ENCODE measurements at places on chromosomes 12 and 14.

GRCh38 chr14:96554315-96554910 lies 52.2 kb downstream of the PAPOLA start:
- DNase-seq: no peak

- DNase-seq: no peak
These were observed 767 bp upstream of the CCNT1 start for GRCh38 chr12:48717252-48717695.

GRCh38 chr14:91872011-91872501 lies 4.7 kb upstream of the TC2N start:
- no peak for DNase-seq

- DNase-seq: no peak
These were observed 1.2 kb downstream of the ANO4 start for GRCh38 chr12:100795800-100796179.

DNA sequence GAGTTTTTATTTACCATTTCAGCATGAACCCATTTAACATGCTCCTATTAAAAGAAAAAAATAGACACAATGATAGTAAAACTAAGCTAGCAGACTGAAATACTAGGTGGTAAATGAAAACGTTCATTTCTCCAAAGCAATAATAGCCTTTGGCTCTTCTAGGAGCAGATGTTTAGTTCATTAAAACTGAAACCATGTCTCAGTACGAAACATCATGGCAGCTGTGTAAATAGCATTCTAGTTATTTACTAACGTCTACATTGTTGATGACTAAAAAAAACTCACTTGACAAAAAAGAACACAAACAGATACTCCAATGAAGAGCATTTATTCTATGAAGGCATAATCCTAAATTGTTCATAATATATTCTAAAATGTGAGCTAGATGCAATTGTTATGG lies 17.9 kb downstream of the RECQL start:
- DNase-seq: no peak

GRCh38 chr12:48351022-48351708 lies 446 bp upstream of the ZNF641 start:
- peak; percentile 77 for DNase-seq

DNA sequence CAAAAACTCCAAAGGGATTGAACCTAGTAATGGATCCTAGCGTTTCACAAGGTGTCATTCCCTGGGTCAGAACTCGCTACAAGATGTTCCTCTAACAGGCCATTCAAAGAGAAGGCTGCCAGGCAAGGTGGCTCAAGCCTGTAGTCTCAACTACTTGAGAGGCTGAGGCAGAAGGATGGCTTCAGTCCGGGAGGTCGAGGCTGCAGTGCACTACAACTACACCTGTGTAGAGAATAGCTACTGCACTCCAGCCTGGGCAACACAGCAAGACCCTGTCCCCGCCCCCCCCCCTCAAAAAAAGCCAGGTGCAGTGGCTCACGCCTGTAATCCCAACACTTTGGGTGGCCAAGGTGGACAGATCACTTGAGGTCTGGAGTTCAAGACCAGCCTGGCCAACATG lies 14.4 kb downstream of the PPTC7 start:
- DNase-seq: no peak

DNA sequence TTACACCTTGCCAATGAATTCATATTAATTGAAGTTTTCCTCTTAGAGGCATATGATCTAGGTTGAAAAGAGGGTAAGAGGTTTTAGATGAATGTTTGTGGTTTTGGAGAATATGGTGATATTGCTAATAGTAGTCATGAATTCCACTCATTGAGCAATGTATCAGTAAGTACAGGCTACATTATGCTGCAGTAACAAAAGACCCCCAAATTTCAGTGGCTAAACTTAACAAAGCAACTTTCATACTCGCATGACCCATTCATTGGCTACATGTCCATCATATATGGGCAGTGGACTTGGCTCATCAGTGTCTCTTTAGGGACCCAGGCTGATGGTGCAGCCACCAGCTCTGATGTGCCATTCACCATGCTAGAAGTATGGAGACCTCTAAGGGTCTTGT lies 196.6 kb upstream of the MYL2 start:
- no peak for DNase-seq

GRCh38 chr14:106729551-106729950 lies 1203.2 kb downstream of the TMEM121 start:
- DNase-seq: no peak

DNA sequence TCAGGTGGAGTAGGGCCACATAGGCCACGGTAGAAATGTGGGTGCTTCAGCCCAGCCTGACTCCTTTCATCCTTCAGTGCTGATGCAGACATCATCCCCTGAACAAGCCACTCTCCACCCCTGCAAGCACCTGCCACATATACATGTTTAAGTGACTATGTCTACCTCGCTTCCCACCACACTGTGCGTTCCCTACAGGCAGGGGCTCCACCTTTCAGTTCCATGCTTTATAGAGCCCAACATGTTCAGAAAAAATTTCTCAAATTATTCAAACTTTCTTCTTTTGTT lies 11.6 kb downstream of the SLC7A7 start:
- no peak for DNase-seq

GRCh38 chr12:14567351-14568162 lies at the start of gene PLBD1:
PLBD1 (minus strand) TSS chr12:14567883; CDS start chr12:14567696, 187 bp downstream.
- no peak for DNase-seq

DNA sequence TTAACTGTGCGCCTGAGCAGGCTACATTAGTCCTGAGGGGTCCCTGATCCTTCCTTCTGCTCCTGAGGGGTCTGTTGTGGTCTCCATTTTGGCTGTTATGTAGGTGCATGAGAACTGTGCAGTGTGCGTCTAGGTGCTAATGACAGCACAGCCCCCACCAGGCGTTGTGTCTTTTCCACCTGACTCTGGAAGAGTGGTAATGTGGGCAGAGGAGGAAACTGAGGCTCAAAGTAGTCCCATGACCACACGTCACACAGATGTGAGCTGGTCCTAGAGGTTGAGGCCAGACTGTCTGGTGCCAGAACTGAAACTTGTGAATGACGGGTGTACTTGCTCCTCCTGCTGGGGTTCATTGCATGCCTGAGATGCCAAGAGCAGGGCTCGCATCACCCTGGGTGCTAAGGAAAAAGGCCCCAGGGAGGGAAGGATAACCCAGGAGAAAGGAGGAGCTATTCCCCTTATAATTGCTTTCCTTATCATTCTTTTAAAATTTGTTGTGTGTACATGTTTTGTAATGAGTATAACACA lies 111.8 kb downstream of the SLC25A47 start:
- DNase-seq: no peak

DNA sequence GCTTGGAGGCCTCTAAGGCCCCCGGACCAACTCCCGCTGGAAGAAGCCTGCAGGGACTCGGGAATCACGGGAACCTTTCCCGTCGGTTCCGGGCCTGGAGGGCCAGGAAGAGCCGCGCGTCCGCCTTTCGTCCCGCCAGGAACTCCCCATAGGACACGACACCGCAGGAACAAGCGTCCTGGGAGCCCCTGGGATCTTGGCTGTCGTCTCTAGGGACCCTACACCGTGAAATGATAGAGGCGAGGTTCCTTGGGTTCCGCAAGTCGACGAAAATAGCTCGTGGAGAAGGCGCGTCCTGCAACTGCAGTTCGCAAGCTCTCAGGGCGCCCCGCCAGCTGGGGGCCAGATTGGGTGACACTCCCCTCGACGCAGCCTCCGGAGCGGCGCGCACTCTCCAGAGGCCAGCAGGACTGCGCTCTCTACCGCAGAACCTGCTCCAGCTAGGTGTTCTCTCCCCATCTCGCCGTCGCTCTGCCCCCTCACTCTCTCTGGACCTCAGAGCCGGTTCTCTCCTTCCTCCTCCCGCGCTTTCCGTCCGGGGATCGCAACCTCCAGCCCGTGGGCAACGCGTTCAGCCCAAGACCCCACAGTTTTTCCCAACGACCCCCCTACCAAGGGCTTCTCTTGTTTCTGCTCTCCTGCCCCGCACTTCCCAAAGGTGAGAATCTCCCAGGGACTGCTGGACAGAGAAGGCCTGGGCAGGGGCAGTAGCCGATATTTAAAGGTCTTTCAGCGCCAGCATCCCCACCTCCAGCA lies 776 bp downstream of the BMP4 start:
- no peak for DNase-seq

- DNase-seq: no peak
These were observed 61.5 kb downstream of the DUSP16 start for GRCh38 chr12:12501121-12501520.

DNA sequence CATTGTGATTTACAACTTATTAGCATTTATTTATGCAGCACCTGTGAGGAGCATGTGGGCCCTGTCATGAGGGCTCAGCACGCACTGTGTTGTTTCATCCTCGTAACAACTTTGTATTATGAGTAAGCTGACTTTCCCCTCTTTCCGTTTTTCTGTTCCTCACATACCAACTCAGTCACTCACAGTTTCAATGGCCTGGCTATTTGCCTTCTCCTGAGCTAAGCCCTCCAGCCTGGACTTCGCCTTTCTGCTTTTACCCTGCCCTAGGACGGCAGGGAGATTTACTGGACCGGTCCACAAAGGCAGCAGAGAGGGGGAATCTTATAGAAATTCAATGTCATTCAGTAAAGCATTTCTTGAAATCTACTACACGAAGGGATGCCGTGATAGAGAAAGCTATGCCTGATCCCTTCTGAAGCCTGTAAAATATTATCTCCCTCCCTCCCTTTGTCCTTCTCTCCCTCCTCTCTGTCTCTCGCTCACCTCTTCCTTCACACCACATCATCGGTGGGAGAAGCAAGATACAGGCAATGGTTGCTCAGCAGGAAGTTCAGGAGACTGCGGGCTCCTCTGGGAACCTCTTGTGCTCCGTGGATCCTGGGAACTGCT lies 219.2 kb upstream of the TBX3 start:
- DNase-seq: no peak

DNA sequence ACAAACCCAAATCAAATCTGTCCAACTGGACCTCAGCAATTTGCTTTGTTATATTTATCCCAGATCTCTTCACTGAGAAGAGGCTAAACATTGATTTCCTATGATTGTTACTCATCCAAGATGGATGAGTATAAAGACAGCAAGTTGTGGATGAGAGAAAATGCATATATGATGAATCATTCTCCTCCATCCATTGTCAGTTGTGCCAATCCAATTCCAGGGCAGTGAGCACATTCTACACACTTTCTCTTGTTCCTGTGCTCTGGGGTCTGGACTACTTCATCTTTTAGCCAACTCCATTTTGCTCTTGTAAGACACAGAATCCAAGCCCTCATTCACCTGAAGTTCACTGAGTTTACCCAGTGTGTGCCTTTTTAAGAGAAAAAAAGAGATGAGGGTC lies 105.7 kb downstream of the GCH1 start:
- no peak for DNase-seq

DNA sequence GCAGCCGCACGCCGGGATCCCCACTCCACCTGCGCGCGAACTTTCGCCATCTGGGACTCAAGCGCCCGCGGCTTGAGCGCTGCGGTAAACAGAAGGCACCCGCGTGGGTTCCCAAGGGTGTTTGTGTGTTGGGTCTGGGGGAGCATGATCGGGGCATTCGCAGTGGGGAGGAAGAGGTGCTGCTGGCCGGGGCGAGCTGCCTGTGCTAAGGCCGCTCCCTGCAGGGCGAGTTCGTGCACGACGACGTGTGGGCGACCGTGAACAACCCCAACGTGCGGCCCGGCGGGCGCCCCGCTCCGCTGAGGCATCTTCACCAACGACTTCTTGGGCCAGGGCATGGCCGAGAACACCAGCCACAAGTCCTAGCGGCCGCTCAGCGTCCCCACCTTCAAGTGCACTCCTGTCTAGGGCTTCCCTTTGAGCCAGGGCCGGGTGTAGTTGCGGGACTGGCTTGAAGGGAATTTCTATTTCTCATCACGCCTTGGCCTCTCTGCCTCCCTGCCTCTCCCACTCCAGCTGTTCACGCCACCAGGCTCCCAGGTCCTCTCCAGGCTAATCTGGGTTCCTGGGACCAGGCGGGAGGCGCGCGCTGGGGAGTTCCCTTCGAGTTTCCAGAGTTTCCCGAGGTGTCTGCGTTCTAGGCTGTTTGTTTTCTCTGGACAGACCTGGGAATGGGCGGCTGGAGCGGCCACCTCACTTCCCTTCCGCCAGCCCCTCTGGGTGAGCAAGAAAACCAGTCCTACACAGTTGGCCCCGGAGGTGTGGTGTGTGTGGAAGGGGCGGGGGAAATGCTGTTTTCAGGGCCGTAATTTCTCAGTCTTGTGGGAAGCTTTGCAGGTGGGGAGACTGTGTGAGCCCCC lies 417.8 kb upstream of the TMTC1 start:
- DNase-seq: no peak

- no peak for DNase-seq
These were observed 3.9 kb upstream of the RARG start for GRCh38 chr12:53235742-53236442.

GRCh38 chr12:127599436-127599835 lies 667.5 kb upstream of the TMEM132C start:
- no peak for DNase-seq

- DNase-seq: no peak
These were observed 6.0 kb upstream of the CIROP start for GRCh38 chr14:23110579-23111365.

GRCh38 chr14:99359906-99360305 lies 87.9 kb upstream of the BCL11B start:
- no peak for DNase-seq

- no peak for DNase-seq
These were observed 5.2 kb downstream of the GSKIP start for GRCh38 chr14:96368534-96368933.

DNA sequence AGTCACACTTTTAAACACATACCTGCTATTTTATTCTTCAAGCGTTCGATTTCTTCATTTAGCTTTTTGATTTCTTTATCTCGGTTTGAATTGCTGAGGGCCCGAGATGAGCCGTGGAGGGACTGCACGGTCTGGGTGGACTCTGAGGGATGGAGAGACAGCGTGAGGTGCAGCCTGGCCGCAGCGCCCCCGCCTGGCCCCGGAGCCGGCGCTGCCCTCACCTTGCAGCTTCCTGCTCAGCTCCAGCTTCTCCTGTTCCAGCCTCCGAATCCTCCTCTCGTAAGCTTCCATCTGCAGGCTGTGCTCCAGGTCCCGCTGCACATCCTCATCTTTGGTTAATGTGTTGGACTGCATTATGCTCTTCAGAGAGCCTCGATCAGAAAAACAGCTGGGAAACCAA lies 53.2 kb downstream of the AMN start:
- DNase-seq: no peak

DNA sequence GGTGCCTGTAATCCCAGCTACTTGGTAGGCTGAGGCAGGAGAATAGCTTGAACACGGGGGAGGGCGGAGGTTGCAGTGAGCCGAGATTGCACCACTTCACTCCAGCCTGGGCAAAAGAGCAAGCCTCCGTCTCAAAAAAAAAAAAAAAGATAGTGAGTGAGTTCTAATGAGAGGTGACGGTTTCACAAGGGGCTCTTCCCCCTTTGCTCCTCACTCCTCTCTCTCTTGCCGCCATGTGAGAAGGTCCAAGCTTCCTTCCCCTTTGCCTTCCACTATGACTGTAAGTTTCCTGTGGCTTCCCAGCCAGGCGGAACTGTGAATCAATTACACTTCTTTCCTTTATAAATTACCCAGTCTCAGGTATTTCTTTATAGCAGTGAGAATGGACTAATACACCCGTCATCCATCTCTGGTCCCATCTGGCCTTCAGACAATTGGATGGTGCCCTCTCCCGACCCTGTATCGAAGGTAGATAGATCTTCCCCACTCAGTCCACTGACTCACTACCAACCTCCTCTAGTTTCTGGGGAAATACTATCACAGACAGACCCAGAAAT lies 27.0 kb upstream of the RCOR1 start:
- DNase-seq: peak; percentile 93

- DNase-seq: no peak
These were observed 7.0 kb upstream of the KRAS start for GRCh38 chr12:25257590-25258324.
